ENCODE measurements at places on chromosomes 5 and 9. TPM values are rescaled to one million over a fixed set of nuclear protein-coding genes. Genes with fewer than 3 reads are reported as not detected.

Gene CDX1
- not detected for total RNA-seq

Gene SRA1
- 40.7 TPM for total RNA-seq

Gene DEPDC1B
- total RNA-seq = 10.0 TPM

Gene SLF1
- total RNA-seq = 10.5 TPM

Gene CIZ1
- 37.4 TPM for total RNA-seq

Gene CDC20B
- under 0.01 TPM for total RNA-seq

Gene COL23A1
- total RNA-seq = not detected

Gene OR13C2
- not detected for total RNA-seq

Gene ARAP3
- 16.4 TPM for total RNA-seq

Gene ZBTB34
- 4.7 TPM for total RNA-seq

Gene OR1J2
- total RNA-seq = not detected

Gene ARID3C
- not detected for total RNA-seq

Gene FBP2
- total RNA-seq = not detected

Gene LCN9
- total RNA-seq = not detected

Gene OSTF1
- total RNA-seq = 28.4 TPM

Gene GRIN3A
- total RNA-seq = not detected

Gene PAEP
- total RNA-seq = not detected

Gene CCL28
- 0.65 TPM for total RNA-seq

Gene GGTA1
- total RNA-seq = not detected

Gene ADAMTS2
- total RNA-seq = 29.2 TPM

Gene SH3PXD2B
- 30.8 TPM for total RNA-seq

Gene MCTP1
- 4.1 TPM for total RNA-seq

Gene FLT4
- 1.9 TPM for total RNA-seq

Gene NPR3
- 2.7 TPM for total RNA-seq

Gene PDZD2
- total RNA-seq = 0.16 TPM

Gene CNTFR
- total RNA-seq = 1.1 TPM

Gene BARHL1
- not detected for total RNA-seq

Gene MTAP
- total RNA-seq = 143 TPM

Gene HSPB3
- total RNA-seq = not detected

Gene DRD1
- not detected for total RNA-seq

Gene GLRA1
- total RNA-seq = not detected

Gene IFNK
- not detected for total RNA-seq

Gene PCDHGB5
- total RNA-seq = 7.6 TPM

Gene PHF24
- 0.40 TPM for total RNA-seq

Gene MELK
- 18.0 TPM for total RNA-seq

Gene CEL
- total RNA-seq = 0.52 TPM

Gene CDKN2B-AS1
- total RNA-seq = 1.6 TPM

Gene C5orf58
- not detected for total RNA-seq

Gene DMRT3
- not detected for total RNA-seq

Gene BHMT2
- total RNA-seq = 1.2 TPM

Gene PCDHA7
- total RNA-seq = under 0.01 TPM
